H7 (cell line): ENCODE measurements at places on chromosomes 7 and 10. TPM values are rescaled to one million over a fixed set of nuclear protein-coding genes. Genes with fewer than 3 reads are reported as not detected.

CPXM2 gene
- 2.9 and 3.1 TPM in 2 replicates for total RNA-seq

GRCh38 chr10:1395481-1396296 is 339.5 kb downstream of the WDR37 start:
- DNase-seq, result peak; percentile 54

GRCh38 chr7:43119371-43120075 is 7.1 kb downstream of the HECW1 start:
- DNase-seq, result no peak

SPOCK2 gene
- 1.3 TPM in 2 replicates for total RNA-seq

- peak; percentile 92 for DNase-seq
Measured at GRCh38 chr7:8261711-8262695, at the start of gene ICA1. Gene ICA1 (minus strand): TSS chr7:8262167. CDS start chr7:8235926, 26,241 bp downstream.

DNA sequence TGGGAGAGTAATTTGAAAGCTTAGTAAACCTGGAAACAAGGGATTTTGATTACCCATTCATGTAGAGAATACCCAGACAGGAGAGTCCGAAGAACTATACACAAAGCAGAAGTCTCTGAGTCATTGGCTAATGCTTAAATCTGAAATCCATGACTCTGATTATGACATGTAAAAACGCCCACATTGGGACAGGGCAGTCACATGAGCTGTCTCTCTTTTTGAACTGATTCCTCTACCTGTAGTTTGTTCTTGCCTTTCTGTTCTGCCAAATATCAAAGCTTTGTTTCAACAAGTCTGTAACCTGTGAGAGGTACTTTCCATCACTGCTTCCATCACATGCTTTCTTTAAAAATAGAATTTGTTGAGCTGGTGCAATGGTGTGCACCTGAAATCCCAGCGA is 4.3 kb upstream of the GPNMB start:
- no peak for DNase-seq

DNA sequence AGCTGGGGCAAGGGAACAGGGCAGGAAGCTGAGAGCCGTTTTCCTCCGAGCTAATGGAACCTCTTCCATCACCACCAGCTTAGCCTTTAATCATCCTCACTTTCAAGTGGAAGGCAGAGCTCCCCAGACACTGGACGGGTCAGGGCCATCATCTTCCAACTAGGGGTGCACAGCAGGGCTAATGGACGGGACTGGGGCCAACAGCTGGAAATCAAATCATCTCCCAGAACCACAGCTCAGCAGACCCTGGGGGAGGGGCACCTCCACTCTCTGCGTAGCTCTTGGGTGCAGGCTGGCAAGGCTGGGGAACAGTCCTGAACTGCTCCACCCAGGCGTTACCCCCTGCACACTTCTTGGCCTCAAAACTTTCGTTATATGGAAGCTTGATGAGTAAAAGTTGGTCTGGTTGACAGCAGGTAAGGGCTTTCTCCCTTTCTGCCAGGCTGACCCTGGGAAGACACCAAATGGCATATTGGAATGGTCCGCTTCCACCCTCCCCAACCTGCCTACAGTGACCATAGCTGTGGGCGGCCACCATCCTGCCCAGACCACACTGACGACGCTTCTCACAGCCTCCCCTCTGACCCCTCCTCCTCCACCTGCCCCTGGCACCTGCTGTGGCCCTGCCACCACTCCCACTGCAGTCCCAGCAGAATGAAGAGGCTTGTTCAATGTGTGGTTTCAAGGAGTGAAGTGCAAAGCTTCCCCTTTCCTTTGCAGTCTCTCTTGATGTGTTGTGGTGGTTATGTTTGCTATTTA is 51.7 kb upstream of the RET start:
- no peak for DNase-seq

C7orf25 gene
- total RNA-seq, result 3.0 and 5.4 TPM in 2 replicates

GRCh38 chr10:60384708-60385398 is 4.8 kb downstream of the ANK3 start:
- no peak for DNase-seq

DNA sequence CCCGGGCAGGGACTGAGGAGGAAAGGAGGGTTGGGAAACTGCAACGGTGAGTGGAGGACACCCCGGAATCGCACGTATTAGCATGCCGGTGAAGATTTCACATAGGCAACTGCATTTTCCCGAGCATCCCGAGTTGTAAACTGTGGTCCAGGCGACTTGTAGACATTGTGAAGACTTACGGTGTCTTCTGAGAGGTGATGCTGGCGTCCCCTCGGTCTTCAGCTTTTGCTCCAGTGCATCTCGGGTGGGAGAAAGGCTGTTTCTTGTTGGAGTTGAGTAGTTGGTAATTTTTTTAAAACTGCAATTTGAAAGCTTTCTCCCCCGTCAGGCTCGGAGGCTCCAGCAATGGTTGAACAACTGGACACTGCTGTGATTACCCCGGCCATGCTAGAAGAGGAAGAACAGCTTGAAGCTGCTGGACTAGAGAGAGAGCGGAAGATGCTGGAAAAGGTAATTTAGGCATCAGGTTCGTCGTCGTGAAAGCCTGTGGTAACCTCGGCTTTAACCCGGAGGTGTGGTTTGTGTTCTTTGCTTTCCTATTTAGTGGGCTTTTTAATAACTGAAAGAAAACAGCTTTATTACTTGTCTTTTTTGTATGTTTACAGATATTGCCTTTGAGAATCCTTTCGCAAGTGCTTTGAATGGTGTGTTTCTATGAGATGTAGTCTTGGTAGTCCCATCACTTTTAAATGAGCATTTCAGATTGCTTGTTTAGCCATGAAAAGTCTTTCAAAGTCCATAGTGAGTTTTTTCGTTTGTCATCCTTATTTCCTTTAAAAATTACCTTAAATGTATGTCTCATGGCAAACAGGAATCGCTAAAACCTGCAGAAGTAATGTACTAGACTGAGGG is 687 bp downstream of the HELLS start:
- DNase-seq, result peak; percentile 22

AVPI1 gene
- total RNA-seq, result 10.6 and 13.6 TPM in 2 replicates

DNA sequence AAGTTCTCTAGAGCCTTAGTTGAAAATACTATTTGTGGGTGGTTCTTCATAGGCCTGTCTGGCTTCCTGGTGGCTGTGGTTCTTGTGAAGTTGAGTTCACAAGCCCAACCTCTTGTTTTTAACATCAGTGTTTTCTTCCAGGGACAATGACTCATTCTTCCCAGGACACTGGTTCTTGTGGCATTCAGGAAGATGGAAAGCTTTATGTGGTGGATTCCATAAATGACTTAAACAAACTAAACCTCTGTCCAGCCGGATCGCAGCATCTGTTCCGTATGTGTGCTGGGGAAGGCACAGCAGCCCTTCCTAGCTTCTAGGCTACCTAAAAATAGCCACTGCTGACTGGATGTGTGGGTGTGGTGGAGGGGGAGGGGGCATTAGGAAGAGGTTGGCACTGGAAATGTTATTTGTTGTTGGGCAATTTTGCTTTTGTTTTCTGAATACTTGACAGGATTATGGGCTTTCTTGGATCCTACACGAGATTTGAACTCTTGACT is 3.9 kb downstream of the LSMEM1 start:
- no peak for DNase-seq

WIPF3 gene
- 1.4 and 2.5 TPM in 2 replicates for total RNA-seq

DNA sequence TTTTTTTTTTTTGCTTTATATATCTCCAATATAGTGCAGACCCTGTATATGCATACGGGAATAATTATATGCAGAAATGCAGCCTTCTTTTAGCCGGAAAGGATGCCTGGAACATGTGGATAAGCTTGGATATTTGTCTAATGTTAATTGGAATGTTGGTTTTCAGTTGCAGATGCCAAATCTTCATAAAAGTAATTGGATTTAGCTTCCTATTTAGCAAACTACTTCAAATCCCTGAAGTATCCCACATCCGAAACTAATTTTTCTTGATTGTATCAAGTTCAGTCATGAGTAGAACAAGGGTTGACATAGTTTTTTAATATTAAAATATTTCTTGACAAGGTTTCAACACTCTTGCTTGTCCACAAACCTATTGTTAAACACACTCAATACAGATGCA is 281.7 kb downstream of the BBS9 start:
- DNase-seq, result no peak

- DNase-seq, result no peak
Measured at GRCh38 chr10:27893358-27893954, 105.4 kb downstream of the ODAD2 start.

DNA sequence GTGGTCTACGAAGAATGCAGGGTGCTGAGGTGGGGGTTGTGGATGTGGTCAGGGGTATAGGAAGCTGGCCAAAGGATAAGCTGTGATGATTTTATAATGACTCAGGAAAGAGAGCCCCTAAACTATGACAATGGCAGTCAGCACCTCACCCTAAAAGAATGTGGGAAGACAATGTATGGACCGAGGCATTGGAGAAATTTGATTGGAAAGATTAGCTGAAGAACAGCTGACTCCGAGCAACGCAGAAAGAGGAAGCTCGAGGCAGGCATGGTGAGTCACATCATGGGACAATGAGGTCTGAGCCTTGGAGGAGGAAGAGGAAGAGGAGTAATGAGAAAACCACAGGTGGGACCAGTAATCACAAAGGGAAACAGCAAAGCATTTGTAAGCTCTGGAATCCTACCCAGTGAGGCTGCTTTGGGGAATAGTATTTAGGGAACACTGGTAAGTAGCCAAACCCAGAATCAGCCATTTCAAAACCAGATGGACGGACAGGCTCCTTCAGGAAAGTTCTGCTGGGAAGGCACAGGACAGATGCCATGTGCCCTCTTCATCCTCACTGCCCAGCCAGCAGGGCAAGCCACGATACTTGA is 295.4 kb downstream of the PRPF18 start:
- DNase-seq, result peak; percentile 51

CALHM2 gene
- 2.4 and 3.4 TPM in 2 replicates for total RNA-seq

DNA sequence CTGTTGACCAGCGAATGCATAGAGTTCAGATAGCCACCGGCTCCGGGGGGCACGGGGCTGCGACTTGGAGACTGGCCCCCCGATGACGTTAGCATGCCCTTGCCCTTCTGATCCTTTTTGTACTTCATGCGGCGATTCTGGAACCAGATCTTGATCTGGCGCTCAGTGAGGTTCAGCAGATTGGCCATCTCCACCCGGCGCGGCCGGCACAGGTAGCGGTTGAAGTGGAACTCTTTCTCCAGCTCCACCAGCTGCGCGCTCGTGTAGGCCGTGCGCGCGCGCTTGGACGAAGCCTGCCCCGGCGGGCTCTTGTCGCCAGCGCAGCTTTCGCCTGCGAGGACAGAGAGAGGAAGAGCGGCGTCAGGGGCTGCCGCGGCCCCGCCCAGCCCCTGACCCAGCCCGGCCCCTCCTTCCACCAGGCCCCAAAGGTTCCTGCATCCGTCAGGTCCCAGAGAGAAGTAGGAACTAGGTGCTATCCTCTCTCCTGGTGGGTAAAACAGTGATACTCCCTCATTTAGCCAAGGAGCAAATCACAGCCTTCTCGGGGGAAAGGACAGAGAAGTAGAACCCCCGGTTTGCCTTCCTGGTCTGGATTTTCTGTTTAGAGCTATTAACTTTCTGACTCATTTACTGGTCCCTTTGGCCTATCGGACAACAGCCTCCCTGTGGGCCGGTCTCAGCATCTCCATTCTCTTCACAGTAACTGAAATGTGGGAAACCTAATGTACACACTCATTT is 6.1 kb upstream of the HOXA2 start:
- DNase-seq, result peak; percentile 92

PNLIPRP3 gene
- not detected in 2 replicates for total RNA-seq

IFIT3 gene
- 0.22 and 0.45 TPM in 2 replicates for total RNA-seq

DNA sequence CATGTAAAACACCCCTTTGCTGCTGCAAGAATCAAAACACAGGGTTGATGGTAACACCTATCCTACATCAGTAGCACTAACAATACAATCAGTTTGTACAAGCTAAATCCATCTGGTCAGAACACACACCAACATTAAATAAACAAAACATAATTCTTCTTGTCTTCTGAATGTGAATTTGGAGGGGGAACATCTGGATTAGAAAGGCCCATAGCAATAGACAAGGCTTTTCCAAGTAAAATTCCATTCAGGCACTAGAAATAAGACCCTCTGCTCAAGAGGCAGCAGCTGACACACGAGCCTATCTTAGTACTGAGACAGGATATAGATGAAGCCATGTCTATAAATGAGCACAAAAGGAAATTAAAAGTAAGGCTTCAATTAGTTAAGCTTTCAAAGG is 839.9 kb upstream of the LRRTM3 start:
- DNase-seq, result no peak

DNA sequence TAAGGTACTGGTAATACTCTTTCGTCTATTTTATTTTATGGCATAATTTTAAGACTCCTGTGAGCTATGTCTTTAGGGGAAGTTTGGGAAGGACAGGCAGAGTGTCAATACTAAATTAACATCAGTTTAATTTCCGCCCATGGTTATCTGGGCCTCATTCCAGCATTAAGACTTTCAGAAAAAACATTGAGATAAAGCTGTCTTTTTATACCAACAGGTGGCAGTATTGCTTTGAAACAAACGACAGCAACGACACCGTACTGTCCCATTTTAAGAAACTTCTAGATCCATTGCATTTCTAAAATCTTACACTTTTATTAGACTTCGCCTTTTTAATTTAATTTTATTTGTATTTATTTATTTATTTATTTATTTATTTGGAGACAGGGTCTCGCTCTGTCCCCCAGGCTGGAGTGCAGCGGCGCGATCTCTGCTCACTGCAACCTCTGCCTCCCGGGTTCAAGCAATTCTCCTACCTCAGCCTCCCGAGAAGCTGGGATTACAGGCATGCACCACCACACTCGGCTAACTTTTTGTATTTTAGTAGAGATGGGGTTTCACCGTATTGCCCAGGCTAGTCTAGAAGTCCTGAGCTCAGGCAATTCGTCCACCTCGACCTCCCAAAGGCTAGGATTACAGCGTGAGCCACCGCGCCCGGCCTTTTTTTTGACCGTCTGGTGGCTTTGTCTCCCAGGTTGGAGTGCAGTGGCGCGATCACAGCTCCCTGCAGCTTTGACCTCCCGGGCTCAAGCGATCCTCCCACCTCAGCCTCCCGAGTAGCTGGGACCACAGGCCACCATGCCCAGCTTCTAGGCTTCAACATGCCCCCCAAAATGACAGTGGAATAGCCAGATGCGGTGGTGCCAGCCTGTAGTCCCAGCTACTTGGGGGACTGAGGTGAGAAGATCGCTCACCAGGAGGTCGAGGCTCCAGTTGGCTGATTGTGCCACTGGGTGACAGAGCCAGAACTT is 78.7 kb upstream of the C1GALT1 start:
- DNase-seq, result peak; percentile 56

CARD11 gene
- total RNA-seq, result 21.4 and 32.7 TPM in 2 replicates

- peak; percentile 45 for DNase-seq
Measured at GRCh38 chr10:102646610-102647442, 2.5 kb downstream of the TRIM8 start.

- no peak for DNase-seq
Measured at GRCh38 chr7:106957766-106958165, 86.7 kb upstream of the PRKAR2B start.

- no peak for DNase-seq
Measured at GRCh38 chr10:87508837-87509236, 4.1 kb downstream of the MINPP1 start.
